ENCODE measurements at places on chromosomes 11 and 22.

DNA sequence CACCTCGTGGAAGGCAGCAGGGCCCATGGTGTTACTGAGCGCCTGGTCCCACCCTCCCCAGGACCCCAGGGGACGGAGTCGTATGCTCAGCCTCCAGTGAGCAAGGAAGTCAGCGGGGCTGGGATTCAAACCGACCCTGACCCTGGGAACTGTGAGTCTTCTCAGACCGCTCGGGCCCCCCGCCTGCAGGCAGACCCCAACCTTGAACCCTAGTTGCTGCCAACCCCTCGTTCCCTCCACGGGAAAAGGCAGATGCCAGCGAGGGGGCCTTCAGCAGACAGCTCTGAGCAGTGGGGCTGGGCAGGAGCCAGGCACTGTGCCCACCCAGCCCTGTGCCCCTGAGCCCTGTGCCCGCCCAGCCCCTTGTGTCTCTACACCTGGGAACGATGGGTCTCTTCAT, 6.4 kb downstream of the SLC16A8 start:
- DNase-seq, result no peak

DNA sequence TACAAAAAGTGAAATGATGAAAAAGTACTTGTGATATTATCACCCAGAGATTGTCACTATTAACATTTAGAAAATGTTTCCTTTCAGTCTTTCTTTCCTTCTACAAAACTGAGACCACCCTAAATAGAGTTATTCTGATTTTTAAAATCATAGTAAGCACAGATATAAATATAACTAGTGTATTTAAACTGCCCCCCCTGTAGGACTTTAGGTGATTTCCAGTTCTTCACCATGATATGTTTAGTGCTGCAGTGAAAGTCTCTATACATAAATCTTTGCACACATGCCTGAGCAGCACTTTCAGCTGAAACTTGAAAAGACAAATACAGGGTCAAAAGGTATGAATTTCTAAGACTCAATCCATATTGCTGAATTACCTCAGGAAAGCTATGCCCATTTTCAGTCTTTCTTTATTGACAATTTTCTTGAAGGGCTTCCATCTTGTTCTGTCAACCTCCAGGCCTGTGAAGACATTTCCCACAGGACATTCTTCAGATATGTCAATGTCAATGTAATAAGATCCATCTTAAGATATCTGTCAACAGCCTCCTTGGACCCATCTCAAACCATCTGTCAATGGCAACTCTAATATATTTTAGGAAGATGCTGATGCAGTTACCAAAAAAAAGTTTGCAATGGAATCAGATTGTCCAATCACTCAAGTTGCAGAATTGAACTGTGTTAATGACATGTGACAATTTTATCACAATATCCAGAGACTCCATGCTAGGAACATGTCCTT, 30.8 kb upstream of the LDLRAD3 start:
- DNase-seq, result no peak

DNA sequence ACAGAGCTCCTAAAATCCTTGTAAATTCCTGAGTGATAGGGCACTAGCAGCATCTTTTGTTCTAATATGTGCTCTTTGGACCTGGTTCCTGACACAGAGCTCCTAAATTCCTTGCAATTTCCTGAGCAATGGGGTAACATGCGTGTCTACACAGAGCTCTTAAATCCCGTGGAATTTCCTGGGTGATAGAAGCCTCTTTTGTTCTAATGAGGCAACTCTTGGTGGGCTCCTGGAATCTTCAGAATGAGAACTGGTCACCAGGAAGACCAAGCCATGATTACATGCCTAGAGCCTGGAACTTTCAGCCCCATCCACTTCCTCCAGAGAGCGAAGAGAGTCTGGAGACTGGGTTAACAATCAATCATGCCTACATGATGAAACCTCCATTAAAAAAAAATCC, 19.0 kb downstream of the RSF1 start:
- DNase-seq, result peak; percentile 56

- no peak for DNase-seq
Observed at GRCh38 chr11:91382946-91383345, 841.7 kb upstream of the FAT3 start.

GRCh38 chr22:24186892-24187670, 5.8 kb downstream of the SUSD2 start:
- no peak for DNase-seq

DNA sequence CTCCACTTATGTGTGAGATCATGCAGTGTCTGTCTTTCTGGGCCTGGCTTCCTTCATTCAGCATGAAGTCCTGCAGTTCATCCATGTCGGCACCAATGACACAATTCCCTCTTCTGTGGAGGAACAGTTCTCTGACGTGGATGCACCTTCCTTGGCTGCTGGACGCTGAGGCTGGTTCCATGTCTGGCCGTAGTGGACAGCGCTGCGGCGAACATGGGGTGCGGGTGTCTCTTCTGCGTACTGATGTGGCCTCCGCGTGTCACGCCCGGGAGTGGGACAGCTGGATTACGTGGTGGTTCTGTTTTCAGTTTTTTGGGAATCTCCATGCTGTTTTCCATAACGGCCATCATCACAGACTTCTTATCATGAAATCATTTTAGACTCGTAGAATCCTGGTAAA, 16.9 kb upstream of the MUC2 start:
- peak; percentile 1 for DNase-seq

DNA sequence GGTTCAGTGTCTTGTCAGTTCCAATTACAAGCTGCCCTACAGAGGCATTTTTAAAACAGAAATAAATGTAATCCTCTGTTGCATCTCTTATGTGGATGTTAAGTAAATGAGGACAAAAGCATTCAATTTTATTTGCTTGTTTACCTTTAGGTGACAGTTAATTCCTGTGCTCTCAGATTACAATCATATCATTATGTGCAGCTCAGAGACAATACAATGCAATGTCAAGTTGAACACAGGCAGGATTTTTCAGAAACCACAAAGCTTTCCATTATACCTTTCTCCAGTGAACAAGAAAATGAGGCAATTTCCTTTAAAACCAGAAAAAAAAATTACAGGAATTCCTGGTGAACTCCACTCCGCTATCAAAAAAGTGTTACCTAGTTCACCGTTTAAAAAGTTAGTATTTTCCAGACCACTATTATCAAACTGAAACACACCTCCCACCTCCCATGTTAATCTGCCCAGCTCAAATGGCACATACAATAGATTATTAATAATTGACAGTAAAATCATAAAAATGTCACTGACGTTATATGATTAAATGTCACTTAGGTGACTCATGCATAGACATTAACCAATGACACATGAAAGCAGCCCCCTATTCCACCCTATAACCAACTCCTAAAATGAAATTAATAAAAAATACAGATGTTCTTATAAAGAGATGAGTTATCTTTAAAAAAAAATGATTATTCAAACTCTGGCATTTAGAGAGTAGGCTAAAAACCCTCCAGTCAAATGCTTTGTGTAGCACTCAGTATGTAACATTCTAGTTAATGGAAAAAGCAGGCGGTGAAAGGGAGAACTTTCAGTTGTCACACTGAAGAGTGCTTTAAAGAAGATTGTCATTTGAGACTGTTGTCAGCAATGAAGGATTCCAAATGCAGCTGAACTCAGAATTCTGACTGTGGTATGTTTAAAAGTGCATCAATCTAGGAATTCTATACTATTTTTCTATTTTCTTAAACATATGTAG, 98.6 kb downstream of the MUC15 start:
- DNase-seq, result no peak

GRCh38 chr11:68829581-68829980, 12.1 kb downstream of the CPT1A start:
- DNase-seq, result no peak

DNA sequence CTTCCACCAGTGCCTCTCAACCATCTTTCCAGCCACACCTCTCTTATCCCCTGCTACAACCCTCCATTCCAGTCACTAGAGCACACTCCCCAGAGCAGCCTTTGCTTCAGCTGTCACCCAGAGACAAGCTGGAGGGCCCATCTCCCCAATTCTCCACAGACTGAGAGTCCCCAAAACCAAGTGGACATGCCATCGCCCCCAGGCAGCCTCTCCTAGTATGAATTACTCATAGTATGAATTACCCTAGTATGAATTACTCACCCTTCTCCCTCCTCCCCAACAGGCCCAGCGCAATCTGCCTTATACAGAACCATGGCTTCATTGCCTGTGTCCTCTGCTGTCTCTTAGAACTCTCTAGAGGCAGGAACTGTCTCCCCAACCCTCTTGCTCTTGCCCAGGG, 24.8 kb downstream of the MYH9 start:
- DNase-seq, result no peak

- no peak for DNase-seq
Observed at GRCh38 chr11:114384487-114384886, 15.8 kb downstream of the C11orf71 start.

DNA sequence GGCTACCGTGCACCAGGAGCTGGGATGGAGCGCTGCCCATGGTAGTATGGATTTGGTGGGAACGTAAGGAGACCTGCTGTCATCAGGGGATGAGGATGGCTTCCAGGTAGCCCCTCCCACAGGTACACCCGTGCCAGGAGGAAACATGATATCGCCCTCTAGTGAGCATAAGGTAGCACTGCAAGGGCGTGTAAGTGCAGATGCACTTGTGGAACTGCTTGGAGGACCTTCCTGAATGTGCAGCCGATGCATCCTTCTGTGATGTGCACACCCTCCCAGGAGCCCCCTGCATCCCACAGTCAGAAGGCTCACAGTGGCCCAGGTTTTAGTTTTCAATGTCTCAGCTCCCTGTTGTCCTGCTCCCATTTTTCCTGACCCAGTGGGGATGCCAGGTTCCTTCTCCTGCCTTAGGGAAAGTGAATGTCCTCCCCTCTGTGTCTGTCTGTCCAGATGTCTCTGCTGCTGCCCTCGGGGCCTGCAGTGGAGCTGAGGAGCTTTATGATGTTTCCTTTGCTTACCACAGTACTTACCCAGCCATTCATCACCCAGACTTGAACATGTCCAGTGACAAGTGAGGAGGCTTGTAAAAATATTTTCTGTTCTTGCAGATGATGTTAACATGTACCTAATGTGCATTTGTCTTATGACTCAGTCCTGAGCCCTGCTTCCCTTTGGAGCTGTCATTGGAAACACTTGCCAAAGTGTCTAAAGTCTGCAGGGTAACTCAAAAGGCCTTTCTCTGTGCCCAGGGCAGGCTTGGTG, 49.2 kb downstream of the DBX1 start:
- peak; percentile 82 for DNase-seq

- DNase-seq, result no peak
Observed at GRCh38 chr11:75268626-75269366, 28.2 kb downstream of the TPBGL start.

GRCh38 chr11:46582588-46582987, 11.2 kb downstream of the AMBRA1 start:
- DNase-seq, result no peak

- DNase-seq, result no peak
Observed at GRCh38 chr11:87290304-87290922, 252.7 kb downstream of the TMEM135 start.

DNA sequence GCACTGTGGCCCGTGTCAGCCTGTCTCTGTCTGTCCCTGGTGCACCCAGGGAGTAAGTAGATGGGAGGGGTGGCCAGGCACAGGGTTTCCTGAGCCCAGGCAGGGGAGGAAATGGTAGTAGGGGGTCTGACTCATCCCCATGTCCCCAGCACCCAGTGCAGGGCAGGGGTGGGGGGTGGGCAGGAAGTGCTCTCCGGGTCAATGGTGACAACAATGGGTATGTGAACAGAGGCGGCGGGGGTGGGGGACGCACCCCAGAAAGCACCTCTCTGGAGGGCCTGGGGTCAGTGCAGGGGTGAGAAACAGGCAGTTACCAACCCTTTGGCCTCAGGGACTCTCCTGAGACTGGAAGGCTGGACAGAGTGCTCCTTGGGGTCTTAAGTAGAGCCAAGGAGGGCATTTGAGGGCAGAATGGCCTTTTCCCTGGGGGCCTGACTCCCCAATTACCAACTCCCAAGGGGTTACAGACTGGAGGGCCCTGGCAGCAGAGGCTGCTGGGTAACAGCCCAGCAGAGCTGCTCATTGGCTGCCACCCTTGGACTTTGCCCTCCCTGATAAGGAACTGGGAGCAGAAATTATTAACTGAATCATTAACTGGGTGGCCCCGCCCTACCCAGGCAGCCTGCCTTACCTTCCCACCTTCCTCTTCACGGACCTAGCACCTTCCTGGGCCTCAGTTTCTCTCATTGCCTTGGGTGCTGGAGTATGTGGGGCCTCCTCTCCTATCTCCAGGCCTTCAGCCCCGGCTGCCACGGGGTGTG, 4.2 kb downstream of the MYRF start:
- no peak for DNase-seq

DNA sequence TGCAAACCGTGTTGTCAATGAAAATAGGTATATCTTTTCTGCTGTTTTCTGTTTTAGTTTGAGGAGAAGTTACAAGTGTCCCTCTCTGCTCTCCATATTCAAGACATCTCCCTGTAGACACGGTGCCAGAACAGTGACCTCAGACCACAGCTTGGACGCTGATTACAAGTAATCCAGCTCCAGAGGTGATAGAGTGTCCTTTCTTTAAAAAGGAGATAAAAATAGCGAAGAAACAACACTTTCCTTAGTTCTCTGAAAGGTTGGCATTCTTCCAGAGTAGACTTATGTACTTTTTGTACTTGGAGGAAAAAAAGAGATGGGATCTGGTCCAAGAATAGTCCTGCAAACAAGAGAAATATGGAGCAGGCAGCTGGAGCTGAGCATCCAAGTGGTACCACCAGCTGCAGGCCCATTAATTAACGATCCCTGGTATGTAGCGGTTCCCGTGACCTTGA, 43.0 kb upstream of the WT1 start:
- DNase-seq, result no peak

GRCh38 chr11:22546746-22547145, 78.9 kb downstream of the FANCF start:
- DNase-seq, result no peak

- DNase-seq, result no peak
Observed at GRCh38 chr11:64339754-64340408, at the start of gene CCDC88B. TSS of gene CCDC88B (plus strand) at chr11:64340204. CDS start at chr11:64340267, 63 bp downstream.

DNA sequence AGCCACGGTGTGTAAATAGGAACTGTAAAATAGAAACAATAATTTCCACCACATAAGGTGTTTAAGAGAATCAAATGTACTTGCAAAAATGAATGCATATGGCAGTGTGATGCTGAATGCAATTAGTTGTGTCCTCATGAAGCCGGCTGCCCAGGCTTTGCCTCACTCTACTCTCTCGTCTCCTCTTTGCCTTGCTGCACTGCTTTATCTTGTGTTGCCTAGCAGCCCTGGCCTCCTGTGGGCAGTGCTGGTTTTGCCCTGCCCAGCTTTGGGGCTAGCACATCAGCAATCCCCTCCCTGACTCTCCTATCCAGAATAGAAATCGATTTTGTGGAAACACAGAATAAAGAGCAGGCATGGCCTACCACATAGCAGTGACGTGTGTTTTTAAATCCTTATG, 30.0 kb downstream of the LRRC32 start:
- DNase-seq, result no peak
